ENCODE measurements at places on chromosomes 13 and 19. TPM values are rescaled to one million over a fixed set of nuclear protein-coding genes. Genes with fewer than 3 reads are reported as not detected.

DNA sequence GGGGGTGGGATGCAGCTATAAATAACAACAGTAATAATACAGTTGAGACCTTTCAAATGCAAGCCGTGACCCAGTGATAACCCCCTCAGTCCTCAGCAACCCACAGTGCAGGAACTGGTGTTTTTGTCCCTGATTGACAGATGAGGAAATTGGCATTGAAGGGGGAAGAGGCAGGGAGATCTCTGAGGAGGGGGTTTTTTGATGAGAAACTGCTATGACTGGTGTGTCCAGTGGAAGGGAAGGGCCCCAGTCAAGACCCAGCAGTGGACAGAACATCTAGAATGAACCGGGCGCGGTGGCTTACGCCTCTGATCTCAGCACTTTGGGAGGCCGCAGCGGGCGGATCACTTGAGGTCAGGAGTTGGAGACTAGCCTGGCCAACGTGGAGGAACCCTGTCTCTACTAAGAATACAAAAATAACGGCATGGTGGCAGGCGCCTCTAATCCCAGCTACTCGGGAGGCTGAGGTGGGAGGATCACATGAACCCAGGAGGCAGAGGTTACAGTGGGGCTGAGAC is 1.9 kb downstream of the MAP1S start:
- no peak for DNase-seq

DNA sequence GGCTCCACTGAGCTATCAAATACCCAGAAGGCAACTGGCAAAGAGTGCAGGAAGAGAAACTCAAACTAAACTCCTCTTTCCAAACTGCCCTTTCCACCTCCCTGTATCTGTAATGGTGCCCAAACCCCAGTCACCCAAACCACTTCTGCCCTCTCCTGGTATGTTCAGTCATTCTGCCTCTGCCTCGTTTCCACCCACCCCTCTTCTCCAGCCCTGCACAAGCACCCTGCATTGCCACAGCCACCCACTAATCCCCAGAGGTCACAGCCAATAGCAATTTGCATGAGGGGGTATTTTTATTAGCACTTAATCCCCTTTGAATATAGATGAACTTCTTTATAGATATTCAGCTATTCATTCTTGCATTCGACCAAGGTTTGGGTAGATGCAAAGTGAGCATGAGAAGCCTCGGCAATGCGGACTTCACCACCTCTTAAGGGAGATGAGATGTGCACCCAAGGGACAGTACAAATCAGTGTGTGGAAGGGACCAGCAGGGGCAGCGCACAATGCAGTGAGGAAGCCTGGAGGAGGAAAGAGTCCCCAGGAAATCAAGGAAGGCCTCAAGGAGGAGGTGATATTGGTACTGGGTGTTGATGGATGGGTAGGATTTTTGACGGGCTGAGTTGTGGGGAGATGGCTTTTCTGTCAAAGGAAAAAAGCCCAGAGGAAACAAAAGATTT is 12.4 kb downstream of the TMEM272 start:
- DNase-seq: no peak

DNA sequence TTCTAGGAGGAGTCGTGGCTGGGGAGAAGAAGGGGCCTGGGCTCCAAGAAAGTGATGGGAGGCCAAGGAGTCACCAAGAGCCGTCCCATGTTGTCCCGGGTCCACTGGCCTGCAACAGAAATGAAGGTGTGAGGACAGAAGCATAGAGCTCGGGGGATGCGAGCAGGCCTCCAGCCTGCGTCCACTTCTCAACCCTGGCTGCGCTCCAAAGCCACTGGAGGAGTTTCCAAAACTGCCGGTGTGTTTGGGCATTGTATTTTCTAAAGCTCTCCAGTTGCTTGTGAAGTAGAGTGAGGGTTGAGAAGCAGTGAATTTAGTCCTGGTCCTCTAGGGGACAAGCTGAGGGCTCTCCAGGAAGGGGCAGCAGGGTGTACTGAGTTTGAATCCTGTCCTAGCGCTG is 13.0 kb downstream of the FFAR2 start:
- no peak for DNase-seq

- no peak for DNase-seq
These were observed 1431.0 kb upstream of the SPRY2 start for GRCh38 chr13:81771951-81772350.

DNA sequence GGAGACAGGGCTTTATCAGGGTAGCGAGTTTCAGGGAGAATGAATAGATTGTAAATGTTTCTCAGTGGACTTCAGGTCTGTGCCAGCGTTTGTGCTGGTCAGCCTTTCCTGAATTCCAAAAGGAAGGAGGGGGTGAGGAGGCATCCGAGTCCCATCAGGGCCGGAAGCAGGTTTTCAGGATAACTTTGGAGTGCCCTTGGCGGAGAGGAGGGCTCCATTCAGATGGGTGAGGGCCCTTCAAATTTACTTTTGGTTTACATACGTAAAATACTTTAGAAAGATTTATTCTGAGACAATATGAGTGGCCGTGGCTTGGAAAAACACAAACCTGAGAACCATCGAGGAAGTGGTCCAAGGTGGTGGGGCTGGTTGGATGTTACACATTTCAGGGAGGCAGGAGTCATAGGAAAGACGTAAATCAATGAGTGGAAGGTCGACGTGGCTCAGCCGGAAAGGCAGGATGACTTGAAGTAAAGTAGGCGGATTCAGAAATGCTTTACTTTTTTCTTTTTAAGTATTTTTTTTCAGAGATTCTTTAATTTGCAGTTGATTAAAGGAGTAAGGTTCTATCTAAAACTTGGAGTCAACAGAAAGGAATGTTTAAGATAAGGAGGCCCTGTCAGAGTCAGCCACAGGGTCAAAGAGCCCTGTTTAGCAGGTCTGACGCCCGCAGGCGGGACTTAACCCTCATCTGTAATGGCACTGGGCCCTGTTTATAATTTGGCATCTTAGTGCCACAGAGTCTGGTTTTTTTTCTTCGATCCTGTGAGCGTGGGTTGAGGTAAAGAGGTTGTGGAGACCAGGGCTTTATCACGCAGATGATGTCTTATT is 32.8 kb downstream of the ATP11A start:
- DNase-seq: no peak

DNA sequence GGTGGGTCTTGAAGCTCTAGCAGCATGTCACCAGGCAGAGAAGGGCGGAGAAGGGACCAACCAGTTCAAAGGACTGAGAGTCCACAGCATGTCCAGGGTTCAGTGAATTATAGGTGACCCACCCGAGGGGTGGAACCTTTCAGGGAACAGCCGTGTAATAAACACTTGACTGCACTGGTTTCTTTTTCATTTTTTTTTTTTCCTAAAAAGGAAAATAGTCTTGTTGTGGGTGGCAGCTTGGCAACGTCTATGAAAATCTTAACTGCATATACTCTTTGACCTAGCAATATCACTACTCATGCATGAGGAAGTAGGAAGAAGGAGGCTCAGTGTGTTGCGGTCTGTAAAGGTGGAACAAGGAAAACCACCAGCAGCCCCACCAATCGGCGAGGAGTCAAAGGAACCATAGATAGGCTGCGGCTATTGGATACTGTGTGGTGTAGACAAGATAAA is 13.0 kb upstream of the MYH14 start:
- DNase-seq: no peak

- DNase-seq: no peak
These were observed 140.2 kb downstream of the ZNF536 start for GRCh38 chr19:30512176-30513081.

- no peak for DNase-seq
These were observed 65.0 kb upstream of the FNDC3A start for GRCh38 chr13:48910686-48911085.

DNA sequence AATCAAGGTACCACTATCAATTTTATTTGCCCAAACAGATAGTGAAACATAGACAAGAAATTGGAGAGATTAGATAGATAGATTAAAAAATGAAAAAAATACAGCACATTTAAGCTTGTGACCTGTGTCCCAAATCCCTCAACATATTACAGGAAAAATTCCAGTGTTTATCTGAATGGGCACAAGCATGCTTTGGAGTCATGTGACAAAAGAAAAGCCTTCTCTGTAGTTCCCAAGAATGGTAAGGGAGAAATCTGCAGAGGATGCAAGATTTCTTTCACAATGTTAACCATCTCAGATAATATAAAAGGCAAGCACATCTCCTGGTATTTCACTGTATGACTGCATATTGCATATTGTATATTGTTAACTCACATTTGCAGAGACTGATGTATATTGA is 168.0 kb downstream of the PCDH9 start:
- DNase-seq: no peak

PRTN3 gene
- total RNA-seq: not detected

TEKTIP1 gene
- total RNA-seq: 4.6 TPM

CALR3 gene
- total RNA-seq: not detected

EMP3 gene
- 174 TPM for total RNA-seq

All from activated T-cell treated with anti-CD3 and anti-CD28 coated beads, Interleukin-2, amount 50 U/mL, for 72 hours (primary cell).